ENCODE measurements at places on chromosomes 2 and 18.

DNA sequence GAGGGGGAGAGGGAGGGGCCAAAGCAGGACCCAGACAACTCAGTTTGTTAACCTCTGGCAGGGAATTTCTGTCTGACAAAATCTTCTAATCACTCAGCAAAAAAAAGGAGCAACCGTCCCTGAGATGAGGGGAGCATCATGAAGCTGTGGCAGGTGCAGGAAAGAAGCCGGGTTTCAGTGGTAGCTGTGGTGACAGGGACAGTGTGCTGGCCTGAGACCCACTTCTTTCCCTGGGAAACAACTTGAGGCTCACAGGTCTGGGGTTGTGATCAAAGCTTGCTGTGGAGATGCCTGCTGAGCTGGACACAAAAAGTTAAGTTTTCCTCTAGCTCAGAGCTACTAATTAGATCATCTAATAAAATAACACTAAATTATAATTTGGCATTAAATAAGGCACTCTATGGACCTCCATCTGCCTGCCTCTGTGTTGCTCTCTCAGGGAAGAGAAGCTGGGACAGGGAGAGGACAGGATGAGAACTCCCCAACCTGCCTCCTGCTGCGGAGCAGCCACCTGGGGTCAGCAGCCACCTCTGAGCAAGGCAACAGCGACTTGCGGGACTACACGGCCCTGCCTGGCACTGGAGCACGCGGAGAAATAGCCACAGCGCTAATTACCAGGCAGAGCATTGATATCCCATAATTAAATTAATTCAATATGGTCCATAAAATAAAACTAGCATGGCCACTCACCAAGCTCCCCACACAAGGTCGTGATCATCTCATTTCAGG, 104.6 kb upstream of the TEX51 start:
- no peak for DNase-seq

DNA sequence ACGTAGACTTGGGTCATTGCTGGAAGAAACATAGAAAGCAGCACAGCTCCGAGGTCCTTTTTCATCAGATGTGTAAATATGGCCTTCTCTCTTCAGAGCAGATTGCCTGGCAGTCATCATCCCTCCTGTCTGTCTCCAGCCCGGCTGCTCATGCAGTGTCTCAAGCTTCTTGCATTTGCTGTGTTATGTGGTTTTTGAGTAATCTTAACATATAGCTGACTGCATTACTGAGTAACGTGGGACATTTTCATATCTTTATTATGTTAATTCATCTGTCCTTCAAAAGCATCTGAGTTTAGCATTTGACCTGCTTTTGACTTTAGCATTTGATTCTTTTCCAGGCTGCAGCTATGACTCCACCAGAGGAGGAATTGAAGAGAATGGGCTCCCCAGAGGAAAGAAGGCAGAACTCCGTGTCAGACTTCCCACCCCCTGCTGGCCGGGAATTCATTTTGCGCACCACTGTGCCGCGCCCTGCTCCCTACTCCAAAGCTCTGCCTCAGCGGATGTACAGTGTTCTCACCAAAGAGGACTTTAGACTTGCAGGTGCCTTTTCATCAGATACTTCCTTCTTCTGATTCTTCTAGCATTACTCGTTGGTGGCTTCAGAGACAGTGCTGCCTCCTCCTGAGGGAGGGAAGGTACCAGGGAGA, 116.2 kb downstream of the RAB3GAP1 start:
- DNase-seq, result no peak

- DNase-seq, result no peak
Observed at GRCh38 chr2:46392561-46393346, 86.6 kb upstream of the TMEM247 start.

DNA sequence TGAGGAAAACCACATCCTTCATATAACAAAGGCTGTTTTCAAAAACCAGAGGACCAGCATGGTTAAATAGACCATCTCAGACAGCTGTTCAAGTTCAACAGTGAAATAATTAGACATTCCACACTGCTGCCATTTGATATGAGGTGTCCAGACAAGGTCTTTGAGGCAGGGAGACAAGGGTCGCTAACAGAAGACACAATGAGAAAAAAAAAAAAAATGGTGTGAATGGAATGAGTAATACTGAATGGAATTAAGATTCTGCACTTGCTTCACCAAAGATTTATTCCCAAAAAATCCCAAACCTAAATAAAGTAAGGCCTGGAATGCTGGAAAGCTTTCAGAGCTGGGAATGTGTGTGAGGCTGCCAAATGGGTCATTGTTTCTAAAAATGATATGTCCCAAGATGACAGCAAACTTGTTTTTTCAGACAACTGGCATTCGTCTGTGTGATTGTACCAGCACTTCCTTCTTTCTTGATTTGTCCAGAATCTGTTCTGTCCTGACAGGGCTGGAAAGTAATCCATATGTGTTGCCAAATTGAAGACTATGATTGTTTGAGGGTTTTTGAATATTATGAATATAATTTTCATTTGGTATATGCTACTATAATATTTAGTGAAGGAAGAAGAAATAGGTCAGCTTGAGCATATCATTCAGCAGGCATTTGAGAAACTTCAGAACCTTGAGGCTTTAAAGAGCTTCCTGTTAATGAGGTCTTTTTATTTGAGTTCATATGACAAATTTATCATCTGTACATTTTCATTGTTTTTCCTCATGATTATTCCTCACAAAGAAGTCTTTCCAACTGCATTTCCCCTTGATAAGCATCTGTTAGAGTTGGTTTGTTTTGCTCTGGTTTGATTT, 85.2 kb upstream of the ITGA4 start:
- DNase-seq, result no peak

DNA sequence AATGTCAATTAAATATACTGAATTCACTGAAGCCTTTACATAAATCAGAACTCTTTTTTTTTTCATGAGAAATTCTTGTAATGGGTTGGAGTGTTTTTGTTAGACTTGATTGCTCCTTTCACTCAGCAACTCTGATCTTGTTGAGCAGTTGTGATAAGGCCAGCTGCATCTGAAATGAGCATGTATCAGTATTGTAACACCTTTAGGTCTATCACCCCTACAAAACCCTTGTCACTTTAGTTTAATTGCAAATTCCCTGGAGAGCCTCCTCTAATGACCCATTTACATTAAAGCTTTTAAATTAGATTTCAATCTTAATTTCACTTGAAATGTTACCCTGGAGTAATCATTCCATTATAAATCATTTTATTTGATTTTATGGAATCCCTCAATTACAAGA, 346.8 kb upstream of the TCF4 start:
- DNase-seq, result no peak

DNA sequence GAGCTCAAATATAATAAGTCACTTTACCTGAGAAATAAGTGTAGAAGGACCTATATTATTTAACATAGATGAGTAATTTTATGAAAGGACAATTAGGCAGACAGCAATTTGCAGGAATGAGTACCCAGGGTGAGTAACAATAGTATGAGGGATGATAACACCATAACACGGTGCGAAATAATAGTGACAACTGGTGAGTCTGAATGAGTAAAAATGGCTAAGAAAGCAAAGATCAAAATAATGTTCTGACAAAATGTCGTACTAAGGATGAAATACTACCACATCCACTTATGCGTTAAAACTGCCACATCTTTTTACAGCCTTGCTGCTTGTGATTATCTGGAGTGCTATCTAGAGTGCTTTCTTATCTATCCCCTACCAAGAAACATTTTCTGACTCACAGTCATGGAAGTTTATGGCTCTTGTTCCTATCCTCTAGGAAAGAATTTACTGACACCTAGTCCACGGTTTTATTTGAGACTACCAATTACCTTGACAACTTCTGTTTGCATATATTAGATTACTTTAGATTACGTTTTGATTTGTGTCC, 929.7 kb downstream of the LRP1B start:
- DNase-seq, result no peak

DNA sequence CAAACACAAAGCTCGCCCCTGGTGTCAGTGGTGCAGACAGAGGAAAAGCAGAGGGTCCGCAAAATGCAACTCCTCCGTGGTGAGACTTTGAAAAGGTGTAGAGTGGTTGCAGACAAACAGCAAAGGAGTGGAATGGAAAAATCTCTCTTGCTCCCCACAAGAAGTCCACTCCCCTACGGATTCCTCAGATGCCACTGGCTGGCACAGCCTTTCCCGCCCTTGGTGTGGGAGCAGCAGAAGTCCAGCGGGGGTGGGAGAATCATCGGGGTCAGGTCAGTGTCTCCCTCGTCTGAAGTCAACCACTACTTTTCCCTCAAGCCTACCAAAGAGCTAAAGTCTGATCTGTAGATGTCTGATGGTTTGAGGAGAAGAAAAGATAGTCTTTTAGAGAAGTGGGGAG, 22.3 kb upstream of the B3GNT7 start:
- no peak for DNase-seq
